Ascending aorta (tissue), 2 donors: ENCODE measurements at places on chromosomes 7 and 10. TPM values are rescaled to one million over a fixed set of nuclear protein-coding genes. Genes with fewer than 3 reads are reported as not detected.

GRCh38 chr7:47758546-47758945 lies 176.6 kb upstream of the TNS3 start:
- H3K4me1 ChIP-seq = no peaks in the 10 kb centered on the region
- no peaks in the 10 kb centered on the region for H3K27me3 ChIP-seq
- no peaks in the 10 kb centered on the region for H3K36me3 ChIP-seq
- H3K4me3 ChIP-seq = no peak overlapping the region
- peak; percentile 84 for DNase-seq

DNA sequence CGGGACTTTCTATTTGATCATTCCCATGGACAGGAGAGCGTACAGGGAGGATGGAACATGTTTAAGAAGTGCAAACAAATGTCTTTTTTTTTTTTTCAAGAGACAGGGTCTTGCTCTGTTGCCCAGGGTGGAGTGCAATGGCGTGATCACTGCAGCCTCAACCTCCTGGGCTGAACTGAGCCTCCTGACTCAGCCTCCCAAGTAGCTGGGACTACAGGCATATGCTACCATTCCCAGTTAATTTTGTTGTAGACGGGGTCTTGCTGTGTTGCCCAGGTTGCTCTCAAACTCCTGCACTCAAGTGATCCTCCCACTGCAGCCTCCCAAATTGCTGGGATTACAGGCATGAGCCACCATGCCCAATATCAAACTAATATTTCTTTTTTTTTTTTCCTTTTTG lies 40.5 kb downstream of the SPDYE5 start:
- no peak overlapping the region for H3K4me3 ChIP-seq
- no peaks in the 10 kb centered on the region for H3K4me1 ChIP-seq
- H3K27ac ChIP-seq = no peak overlapping the region
- peaks cover 30% of the 10 kb centered on the region for H3K36me3 ChIP-seq

GRCh38 chr10:8811201-8811600 lies 756.7 kb downstream of the GATA3 start:
- no peaks in the 10 kb centered on the region for H3K4me1 ChIP-seq
- no peak overlapping the region for H3K4me3 ChIP-seq
- no peaks in the 10 kb centered on the region for H3K36me3 ChIP-seq

- H3K27me3 ChIP-seq = no peaks in the 10 kb centered on the region
- H3K27ac ChIP-seq = peak overlapping the region; percentile 58
- H3K36me3 ChIP-seq = peaks cover 26% of the 10 kb centered on the region
- H3K4me3 ChIP-seq = no peak overlapping the region
Measured at GRCh38 chr7:134844200-134844599, 64.8 kb downstream of the CALD1 start.

GRCh38 chr10:131033166-131034085 lies 278.1 kb downstream of the TCERG1L start:
- no peaks in the 10 kb centered on the region for H3K27me3 ChIP-seq
- DNase-seq = no peak
- no peak overlapping the region for H3K27ac ChIP-seq
- no peaks in the 10 kb centered on the region for H3K4me1 ChIP-seq
- H3K4me3 ChIP-seq = no peak overlapping the region

Gene EN2
- total RNA-seq = not detected
